ENCODE measurements at places on chromosomes 1 and 21.
A peak's percentile ranks its signal among the peaks of the same experiment; 100 is the strongest.

- no peak for DNase-seq
Measured at GRCh38 chr1:213120386-213120785, 69.3 kb downstream of the RPS6KC1 start.

- DNase-seq, result peak; percentile 82
Measured at GRCh38 chr1:92411511-92411910, 75.2 kb downstream of the GFI1 start.

- DNase-seq, result peak; percentile 67
Measured at GRCh38 chr1:59143811-59144210, 153.1 kb upstream of the FGGY start.

- peak; percentile 17 for DNase-seq
Measured at GRCh38 chr21:45257673-45258341, 29.9 kb downstream of the POFUT2 start.

GRCh38 chr1:220195701-220196100 is 76.6 kb downstream of the RAB3GAP2 start:
- no peak for DNase-seq

- peak; percentile 75 for DNase-seq
Measured at GRCh38 chr1:26677306-26678115, 18.3 kb upstream of the ARID1A start.

GRCh38 chr1:228784181-228784580 is 48.9 kb downstream of the RHOU start:
- DNase-seq, result no peak

- peak; percentile 16 for DNase-seq
Measured at GRCh38 chr1:3702990-3703728, 49.1 kb upstream of the CCDC27 start.

DNA sequence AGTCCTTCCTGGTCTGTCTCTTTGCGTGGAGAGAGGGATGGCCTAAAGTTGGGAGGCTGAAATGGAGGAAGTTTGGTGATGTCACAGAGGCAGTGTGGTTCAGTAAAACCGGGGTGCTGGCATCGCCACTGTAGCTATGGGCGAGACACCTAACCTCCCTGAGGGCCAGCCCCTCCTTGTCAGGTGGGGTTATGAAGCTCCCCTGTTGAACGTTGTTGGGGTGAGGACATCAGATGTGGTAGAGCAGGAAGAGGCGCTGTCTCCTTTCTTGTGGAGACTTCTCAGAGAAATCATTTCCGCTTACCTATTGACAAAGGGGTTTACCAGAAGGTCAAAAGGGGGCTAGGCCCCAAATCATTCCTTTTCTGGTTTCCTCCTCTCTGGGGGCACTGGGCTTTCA is 294.7 kb downstream of the SIPA1L2 start:
- DNase-seq, result no peak

DNA sequence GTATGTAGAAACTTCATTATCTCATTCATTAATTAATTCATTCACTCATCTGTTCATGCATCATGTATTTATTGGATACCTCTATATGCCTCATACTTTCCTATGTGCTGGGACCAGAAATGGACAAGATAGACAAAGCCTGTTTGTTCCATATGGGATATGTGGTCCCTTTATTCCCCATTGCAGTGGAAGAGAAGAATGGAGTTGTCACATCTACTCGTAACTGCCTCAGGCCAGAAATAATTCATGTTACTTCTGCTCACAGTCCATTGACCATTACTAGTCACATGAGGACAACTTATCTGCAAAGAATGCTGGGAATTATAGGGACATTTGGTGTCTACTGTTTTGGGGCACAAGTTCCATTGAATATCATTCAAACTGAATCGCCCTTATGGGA is 327.8 kb downstream of the MATN1 start:
- no peak for DNase-seq

- no peak for DNase-seq
Measured at GRCh38 chr1:93093332-93094006, 14.4 kb downstream of the MTF2 start.

- no peak for DNase-seq
Measured at GRCh38 chr1:209402697-209403096, 180.8 kb upstream of the CAMK1G start.

DNA sequence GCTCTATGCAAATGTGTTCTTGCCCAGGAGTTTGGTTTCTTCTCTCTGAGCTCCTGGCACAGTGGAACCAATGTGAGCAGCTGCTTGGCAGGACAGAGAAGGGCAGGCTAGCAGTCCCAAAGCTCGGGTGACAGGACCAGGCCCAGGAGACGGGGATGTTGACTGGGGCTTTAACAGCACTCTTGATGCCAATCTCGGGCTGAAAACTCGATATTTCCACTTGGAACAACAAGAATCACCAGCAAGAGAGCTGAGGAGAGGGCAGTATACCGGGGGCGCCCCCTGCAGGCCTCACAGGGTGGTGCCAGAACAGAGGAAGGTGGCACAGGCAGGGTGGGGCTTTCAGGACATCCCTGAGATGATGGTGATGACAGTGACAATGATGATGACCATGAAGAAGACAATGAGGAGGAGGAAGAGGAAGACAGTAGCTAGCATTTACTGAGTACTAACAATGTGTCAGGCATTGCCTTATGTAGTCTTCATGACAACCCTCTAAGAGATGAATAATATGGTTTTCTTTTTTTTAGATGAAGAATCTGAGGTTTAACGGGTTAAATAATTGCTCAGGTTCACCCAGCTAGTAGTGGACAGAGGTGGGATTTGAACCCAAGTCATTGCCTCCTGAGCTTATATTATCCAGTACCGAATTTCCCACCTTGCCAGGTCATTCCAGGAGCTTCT is 2.7 kb upstream of the KCNJ9 start:
- peak; percentile 23 for DNase-seq

DNA sequence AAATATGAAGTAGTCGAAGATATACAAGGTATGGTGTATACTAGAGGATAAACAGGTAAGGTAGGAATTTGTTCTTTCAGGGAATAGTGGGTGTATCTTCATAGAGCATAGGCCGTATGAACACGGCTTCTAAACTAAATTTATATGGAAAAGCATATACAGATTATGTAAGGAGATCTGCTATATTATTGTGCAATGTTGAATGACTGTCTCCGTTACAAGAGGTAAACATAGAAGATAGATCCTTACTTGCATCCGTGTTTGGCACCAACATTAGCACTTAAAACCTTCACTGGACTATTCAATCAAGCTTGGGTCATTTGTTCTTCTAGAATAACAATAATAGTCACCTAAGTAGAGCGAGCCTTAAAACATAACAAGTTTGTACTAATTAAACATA is 45.9 kb downstream of the CLEC20A start:
- no peak for DNase-seq

All from fibroblast of mammary gland (primary cell).